ENCODE measurements at places on chromosomes 13 and 19.

- DNase-seq = no peak
Measured at GRCh38 chr13:43375797-43376465, 352.5 kb downstream of the DNAJC15 start.

GRCh38 chr13:78562237-78562889 lies 41.0 kb downstream of the POU4F1 start:
- DNase-seq = no peak

DNA sequence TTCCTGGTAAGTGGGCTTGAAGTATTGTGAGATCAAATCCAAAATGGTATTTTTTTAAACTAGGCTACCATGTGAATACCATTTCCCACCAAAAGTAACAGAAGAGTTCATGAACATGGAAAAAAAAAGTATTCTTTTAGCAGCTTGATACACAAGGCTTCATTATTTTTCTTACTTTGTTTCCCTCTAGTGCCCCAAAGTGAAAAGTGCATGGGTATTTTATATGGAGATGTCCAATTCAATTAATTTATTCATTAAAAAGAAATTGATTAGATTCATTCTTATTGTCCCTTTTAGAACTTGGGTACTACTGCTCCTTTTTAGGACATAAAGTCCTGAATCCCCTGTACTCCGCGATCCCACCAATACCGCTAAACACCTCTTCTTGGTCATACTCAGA lies 28.6 kb upstream of the SCEL start:
- DNase-seq = no peak

DNA sequence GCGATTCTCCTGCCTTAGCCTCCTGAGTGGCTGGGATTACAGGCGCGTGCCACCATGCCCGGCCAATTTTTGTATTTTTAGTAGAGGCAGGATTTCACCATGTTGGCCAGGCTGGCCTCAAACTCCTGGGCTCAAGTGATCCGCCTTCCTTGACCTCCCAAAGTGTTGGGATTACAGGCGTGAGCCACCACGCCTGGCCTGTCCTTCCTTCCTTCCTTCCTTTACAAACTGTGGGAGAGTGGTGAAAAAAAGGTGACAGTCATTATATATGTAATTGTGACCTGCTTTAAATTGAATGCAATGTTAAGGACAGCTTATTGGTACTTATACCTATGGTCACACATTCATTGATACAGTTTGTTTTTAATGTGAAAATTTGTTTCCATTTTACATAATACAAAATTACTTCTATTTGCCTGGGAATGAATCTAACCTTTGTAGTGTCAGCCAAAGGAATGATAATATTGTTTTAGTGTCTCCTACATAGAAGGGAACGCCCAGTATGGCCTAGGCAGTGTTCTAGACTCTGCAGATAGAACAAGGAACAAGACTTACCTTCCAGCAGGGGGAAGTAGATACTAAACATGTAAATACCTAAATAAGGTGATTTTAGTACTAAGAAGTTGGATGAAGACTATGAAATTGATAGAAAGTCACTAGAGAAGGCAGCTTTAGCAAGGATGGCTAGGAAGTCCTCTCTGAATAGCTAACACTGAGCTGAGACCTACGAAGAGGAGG lies 146.3 kb downstream of the GGACT start:
- DNase-seq = no peak

- no peak for DNase-seq
Measured at GRCh38 chr19:51783372-51783771, 11.6 kb upstream of the FPR3 start.

DNA sequence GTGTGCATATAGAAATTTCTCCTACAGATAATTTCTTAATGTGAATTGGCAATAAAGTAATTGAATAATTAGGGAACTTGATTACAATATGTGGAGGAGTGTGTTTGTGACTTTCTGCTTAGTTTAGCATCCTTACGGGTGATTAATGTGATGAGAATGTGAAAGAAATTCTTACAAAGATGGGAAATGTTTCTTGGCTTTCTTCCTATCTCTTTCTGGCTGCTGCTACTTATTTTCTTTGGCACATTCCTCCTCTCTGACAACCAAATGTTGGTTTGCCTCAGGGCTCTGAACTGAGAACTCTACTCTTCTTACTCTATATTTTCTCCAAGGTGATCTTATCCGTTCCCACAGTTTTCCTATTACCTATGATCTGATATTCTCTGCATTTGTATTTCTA lies 300.1 kb downstream of the TBC1D4 start:
- DNase-seq = no peak

DNA sequence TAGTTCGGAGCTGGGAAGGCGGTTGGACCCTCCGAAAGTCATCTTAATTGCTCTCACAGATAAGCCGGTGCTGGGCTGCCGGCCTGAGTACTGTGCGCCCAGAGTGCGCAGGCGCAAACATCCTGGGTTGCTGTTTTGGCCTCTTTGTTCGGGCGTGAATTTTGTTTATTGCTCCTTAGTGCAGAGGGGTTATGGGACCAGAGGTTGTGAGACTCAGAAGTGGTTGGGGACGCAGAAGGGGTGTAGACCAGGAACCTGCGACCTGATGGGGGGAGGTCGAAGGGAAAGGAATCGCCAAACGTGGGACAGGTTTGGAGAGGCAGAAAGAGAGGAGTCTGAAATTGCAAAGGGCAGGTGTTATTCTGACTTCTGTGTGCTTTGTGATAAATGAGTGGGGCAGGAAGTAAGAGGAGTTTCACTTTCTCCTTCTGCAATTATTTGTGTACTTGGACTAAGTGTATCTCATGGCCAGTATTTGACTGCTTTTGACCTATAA lies 607 bp upstream of the ZNF566 start:
- DNase-seq = peak; percentile 86

DNA sequence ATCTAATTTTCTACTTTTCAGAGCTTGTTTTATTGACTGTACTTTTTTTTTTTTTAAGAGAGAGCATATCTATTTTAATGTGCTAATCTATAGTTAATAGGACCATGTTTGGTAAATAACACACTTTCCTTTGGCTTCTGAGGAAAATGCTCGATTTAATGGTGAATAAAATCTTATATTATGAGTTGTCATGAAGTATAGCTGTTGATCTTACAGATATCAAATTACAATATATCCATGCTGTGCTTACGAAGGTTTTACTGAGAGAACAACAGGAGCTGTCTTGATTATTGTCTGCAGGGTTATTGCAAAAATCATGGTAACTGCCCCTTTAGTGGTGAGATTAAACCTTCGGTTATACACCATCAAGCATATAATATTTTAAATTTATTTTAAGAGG lies 29.6 kb downstream of the URI1 start:
- no peak for DNase-seq
